Stimulated activated CD4-positive, alpha-beta T cell treated with anti-CD3 and anti-CD28 coated beads, Interleukin-1b, Interleukin-23, amount 100 ng/mL, for 4 hours (primary cell): ENCODE measurements at places on chromosomes 4 and X.

DNA sequence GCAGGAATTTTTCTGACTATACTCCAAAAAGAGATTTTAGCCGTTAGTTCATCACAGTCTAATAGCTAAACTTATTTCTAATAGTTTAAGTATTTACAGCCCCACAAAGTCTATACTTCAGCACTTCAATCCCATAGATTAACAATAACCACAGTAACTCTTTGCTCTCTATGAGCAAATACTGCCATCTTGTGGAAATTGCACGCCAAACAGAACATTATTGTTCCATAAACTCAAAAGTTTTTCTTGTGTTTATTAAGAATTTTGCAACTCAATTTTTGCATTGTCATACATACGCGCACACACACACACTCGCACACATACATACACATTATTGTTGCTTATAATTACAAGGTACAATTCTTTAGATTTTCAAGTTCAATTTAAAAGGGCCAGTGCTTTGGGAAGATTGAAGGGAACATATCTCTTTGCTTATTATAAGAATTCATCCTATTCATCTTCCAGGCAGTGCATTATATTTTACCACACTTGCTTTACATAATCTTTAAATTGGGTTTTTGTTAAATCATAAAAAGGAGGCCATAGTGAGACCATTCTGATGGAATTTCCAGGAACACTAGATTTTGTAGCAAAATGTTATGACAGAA, 63.8 kb upstream of the ATOH1 start:
- no peak for DNase-seq

- no peak for DNase-seq
These were observed 54.3 kb downstream of the SLIT2 start for GRCh38 chr4:20305976-20306375.

GRCh38 chr4:57114973-57115372, 4.8 kb upstream of the IGFBP7 start:
- no peak for DNase-seq

- DNase-seq, result no peak
These were observed 64.3 kb upstream of the FTHL17 start for GRCh38 chrX:31136144-31136611.

DNA sequence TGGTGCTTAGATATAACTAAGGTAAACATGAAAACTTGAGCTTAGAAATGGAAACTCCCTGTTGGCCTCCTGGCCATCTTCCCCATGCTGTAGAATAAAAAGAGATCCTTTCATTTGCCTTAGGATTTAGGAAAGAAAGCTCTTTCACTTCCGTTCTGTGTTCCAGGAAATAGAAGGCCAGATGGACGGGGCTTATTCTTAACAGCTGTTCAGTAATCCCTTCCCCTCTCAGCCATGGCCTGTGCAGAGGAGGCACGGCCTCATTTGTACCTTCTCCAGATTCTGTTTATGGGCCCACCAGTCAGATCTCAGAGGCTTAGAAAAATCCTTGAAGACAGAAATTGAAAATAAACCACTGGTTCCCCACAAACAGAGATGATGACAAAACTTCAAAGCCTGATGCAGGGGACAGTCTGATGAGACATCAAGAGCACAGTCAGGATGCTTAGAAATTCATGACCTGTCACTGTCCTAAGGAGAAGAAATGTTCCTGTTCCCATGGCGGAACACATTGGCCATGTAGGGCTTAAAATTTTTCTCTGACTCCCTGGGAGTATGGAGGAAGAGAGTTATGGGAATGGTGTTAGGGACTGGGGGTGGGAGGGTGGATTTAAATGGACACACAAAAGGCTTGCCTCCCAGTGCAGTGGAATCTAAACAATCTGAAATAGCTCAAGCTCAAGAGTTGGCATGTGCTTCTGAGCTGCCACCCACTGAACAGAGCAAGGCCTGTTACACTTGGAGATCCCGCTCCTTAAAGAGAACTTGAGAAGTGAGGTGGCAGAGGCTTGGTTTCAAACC, 188.8 kb downstream of the SOWAHB start:
- no peak for DNase-seq

DNA sequence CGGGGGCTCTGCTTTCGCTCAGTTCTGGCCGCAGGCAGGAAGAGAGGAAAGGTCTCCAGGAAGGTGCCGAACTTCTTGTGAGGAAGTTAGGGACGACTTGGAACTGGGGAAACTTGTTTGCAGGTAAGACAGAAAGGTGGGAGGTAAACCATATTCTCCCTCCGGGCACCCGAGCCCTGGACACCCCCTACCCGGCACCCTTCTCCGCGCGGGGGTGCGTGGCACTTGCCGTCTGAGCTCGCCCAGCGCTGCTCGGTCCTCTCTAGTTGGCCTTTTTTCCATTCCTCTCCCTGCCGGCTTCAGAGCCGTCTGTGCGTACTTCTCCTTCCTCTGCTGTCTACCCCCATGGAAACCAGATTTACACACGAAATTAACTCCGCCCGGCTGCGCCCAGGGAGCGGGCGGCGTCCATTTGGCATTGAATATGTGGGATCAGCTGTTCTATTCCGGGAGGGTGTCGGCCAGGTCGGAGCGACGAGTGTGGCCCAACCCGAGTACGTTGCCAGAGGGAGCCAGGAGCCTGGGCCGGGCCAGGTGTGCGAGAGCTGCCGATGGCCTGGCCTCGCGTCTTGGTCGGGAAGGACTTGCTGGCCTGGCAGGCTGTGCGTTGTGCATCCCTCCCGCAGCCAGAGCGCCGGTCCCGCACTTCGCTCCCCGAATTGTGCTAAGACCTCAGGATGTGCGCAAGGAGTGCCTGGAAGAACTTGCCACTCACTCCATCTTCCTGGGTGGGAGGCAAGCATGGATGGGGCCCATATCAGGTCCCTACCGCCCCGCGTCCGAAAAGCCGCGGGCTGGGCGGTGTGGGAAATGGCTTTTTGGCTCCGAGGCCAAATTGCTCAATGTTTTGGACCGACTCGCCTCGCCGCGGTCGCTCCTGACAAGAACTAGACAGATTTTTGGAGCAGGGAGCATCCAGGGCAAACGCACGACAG, 1.7 kb downstream of the PDGFRA start:
- DNase-seq, result no peak

GRCh38 chr4:113221990-113222389, 172.5 kb downstream of the ANK2 start:
- DNase-seq, result no peak

GRCh38 chr4:152530600-152530999, 5.3 kb downstream of the FBXW7 start:
- no peak for DNase-seq

- no peak for DNase-seq
These were observed 158.4 kb downstream of the RAB28 start for GRCh38 chr4:13325744-13326143.

DNA sequence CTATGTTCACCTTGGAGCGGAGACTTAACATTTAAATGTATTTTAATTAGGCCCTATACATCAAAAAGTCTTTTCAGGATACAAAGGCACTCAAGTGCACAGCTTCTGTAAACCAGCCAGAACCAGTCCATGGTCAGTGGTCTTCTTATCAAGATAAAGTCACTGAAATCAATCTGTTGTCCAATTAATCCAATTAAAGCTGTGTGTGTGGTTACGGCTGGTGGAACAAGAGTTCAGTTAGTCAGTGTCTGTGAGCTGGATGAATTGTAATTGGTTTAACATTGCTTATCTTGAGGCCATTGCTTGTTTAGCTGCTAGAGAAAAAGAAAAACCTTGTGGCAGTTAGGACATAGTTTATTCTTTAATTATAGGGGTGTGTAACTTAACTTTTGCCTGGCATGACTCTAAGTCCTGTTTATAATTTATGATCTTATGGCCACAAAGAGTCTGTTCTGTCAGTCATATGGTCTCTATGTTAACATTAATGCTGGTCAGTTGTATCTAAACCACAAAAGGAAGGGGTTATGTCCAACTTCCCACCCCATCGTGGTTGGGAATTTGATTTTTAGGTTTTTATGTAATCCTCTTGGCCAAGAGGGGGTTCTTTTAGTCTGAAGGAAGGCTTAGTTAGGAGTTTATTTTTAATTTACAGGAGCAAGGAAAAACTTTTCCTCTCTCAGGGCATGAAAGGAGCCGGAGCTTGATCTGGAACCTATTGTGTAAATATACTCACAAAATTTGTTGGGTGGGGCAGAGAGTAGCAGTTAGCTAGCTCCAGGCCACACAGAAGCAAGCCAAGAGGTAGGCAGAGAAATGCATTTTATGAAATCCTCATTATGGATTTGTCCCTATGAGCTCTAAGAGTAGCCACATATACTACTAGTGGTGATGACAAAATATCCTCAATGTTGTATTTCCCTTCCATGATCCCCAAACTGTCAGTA, 665.7 kb upstream of the ACTRT1 start:
- no peak for DNase-seq

DNA sequence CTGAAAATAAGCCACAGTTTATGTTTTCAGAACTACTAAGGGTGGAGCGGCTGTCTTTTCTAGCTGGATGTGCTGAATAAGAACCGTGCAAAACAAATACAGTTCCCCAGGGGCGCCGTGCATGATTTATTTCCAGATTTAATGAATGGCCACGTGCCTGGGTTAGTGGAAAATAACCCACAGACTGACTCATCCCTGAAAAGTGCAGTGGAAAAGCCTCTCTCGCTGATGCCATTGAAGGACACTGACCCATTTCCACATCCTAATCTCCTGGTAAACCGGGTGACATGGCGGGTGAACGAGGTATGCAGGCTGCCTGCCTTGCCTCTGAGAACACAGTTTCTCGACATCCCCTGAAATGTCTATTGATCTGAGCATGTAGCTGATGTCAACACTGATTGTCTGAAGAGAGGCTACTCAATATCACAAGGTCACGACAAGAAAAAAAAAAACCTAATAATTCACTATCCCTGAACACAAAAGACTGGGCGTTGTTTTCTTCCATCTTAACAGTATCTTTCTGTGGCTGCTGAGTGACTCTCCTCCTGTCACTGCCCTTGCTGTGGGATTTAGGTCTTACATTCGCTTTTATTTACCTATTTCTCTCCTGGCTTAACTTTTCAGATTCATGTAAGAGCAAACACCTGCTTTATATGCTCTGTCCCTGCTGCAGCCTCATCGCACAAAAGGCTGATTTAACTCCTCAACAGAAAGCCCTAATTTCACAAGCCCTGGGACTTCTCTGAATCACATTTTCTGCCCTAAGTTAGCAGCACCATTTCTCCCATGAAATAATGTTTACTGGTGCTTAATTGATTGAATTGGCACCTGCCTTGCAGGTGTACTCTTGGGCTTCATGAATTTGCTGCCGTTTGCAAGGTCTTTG, 76.9 kb upstream of the SCOC start:
- DNase-seq, result no peak

DNA sequence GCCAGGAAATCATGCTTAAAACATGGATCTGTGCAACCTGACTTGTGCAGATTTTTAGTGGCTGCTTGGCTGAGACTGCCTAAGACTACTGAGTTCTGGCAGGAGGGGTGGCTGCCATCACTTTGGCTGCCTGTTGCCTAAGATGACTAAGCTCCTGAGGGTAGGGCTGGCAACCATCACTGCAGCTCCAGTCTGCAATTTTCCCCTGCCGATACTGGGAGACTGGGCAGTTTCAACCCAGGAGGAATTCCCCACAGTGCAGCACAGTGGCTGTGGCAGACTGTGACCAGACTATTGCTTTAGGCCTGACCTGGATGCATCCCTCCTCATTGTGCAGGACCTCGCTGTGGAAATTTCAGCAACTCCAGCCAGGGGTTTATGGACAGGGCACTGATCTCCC, 544.9 kb downstream of the ANKRD50 start:
- DNase-seq, result no peak

- no peak for DNase-seq
These were observed 890 bp downstream of the DCAF16 start for GRCh38 chr4:17809667-17810066.

DNA sequence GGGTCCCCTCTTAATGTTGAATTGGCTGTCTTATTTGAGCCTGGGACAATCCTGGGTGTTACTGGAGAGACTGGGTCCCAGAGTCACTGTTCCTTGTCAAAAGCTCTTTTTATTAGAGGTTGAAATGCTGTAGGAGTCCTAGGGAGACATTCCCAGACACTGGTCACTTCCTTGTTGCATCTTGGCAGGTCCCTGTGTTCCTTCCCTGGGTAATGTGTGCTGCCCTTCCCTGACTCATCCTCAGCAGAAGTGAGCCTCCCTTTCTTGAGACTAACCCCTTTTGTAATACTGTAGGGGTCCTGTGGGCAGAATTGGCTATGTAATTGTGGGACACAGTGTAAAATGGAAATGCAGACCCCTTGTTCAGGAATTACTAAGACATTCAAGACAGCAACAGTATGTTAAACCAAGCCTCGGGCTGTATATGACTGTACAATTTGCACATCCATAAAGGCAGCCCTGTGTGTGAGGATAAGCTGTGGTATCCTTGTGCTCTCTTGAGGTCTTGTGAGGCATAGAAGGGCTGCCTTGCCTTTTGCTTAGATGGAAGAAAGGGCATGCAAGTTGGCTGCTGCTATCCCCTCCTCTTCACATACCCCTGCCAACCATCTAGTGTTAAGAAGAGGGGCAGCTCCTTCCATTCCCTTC, 53.5 kb downstream of the DCLK2 start:
- DNase-seq, result no peak

DNA sequence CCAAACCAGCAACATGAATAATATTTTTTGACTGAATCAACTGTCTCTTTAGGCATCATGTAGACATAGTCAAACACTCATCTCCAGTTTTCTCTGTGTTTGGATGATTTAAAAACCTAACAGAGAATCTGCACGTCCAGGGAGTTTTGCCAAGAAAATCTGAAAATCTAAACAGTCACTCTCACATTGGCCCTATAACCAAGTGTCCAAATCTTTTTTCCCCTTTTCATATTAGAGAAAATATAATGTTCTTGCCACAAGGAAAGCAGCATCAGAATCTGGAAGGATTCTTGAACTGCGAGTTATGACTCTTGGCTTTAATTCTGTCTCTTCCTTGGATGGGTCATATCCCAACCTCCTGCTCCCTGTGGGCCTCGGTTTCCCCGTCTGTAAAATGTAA, 8.8 kb upstream of the CHRDL1 start:
- DNase-seq, result no peak

DNA sequence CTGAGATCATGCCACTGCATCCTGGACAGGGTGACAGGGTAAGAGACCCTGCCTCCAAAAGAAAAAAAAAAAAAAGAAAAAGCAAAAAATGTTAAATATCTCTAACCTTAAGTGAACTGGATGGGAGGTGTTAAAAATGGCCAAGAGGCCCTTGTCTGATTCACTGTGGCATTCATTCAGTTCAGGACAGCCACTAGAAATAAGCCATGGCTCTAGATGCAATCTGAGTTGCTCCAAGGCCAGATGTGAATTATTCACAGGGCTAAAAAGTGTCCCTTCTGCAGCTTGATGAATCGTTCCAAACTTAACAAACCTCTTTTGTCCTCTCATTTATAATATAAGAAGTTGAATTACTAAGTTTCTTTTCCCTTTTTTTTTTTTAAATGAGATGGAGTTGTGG, 63.7 kb upstream of the FBXW7 start:
- DNase-seq, result no peak

GRCh38 chr4:141340458-141340857, 119.8 kb downstream of the ZNF330 start:
- no peak for DNase-seq
